ENCODE measurements at places on chromosomes 5 and 9.

GRCh38 chr5:10623305-10623910 is 59.5 kb downstream of the ANKRD33B start:
- DNase-seq: no peak

DNA sequence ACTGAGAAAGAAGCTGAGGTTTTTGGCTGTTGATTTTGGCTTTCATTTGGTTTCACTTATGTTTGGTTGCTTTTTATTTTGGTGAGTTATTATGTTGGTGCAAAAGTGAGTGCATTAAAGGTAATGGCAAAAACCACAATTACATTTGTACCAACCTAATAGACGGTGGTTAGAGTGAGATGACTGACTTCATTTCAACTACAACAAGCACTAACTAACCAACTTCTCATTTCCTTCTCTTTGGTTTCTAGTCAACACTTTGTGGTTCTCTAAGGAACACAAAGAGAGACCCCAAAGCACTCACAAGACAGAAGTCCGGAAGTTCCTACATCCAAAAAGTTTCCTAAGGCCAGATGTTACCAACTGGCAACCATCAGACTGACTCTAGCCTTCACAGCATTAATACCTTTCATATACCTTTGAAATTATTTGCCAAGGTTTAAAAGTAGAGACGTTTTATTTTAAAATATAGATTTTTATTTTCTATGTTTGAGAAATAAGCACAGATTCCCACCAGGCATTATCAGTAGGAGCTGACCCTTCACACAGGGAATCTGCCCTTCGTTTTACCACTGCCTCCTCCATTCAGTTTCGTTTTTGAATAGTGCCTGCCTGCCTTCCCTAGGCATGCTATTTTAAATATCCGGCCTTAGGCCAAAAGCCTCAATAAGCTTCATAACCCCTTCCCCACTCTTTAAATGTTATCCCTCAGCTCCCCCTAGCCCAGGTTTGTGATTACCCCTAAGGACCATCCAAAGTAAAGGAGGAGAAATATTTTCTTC is 301.1 kb upstream of the PTGER4 start:
- DNase-seq: no peak

DNA sequence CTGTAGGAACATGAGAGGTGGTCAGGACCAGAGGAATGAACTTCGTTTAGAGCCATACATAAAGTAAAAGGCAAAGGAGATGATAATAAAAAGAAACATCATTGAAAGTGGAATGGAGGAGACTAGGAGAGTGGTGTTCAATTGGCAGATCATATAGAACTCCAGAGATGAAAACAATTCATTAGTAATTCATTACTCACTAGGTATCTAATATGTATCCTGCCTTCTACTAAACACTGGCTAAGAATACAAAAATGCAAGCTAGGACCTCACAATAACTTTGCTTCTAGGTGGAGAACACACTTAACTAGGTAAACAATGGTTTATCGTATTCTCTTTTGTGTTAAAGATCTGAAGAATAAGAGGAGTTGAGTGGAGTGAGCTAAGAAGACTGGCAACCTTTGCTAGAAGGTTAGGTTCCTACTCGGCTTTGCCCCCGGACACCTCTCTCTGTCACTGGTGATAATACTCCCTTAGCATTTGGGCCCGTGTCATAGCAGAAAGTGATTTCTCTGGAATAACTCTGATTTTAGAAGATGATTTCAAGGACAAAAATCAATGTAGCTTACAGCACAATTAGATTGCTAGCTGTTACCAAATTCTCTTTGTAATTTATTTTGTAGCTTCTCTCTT is 88.6 kb upstream of the IFNE start:
- no peak for DNase-seq

GRCh38 chr5:9419794-9420193 is 126.1 kb downstream of the SEMA5A start:
- no peak for DNase-seq

DNA sequence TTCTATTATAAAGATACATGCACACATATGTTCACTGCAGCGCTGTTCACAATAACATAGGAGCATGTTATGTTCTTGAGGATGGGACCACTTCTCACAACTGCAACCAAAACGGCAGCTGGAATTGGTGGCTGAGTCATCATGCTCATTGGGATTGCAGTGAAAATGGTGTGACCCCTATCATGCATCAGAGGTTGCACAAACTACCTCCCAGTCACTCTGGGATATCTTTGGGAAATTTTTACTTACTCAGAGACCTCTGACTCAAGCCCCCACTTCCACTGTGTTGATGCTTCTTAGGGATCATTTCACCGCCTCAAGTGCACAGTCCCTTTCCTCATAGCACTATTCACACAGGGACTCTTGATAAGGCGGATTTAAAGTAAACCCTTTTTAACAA is 474.1 kb downstream of the BNC2 start:
- DNase-seq: no peak

- no peak for DNase-seq
Measured at GRCh38 chr9:130962418-130963316, 23.6 kb upstream of the FIBCD1 start.

- no peak for DNase-seq
Measured at GRCh38 chr9:126424511-126424910, 97.9 kb downstream of the MVB12B start.

DNA sequence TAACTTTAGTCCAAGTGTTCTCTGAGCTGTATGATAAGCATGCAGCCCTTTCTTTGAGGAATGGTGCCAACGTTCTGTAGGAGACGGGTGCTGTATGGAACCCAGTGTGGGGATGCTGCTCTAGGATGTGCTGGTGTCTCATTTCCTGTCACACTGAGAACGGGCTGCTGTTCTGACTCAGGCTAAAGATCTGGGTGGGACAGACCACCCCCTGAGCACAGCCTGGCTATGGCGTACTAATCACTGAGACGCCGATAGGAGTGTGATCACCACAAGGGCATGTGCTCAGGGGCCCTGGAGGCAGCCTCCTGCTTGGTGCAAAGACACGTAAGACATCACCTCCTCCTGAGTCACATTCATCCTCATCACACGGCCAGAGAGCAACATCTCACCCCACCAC is 240.4 kb downstream of the IRX2 start:
- DNase-seq: no peak

DNA sequence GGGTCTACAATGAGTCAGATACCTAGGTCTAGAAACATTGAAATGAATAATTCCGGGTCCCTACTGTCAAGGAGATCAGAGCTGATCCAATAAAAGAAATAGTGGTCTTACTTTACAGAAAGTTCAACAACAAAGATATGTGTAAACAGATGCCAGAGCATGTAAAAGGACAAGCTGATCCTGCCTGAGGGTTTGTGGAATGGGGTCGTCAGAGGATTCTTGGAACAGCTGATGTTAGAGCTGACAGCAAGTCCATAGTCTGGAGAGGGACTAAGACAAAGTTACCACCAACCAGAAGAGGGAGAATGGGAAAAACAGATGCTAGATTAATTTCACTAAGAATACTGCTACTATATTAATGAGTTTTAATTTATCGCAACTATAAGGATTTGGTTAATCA is 71.5 kb downstream of the FREM1 start:
- DNase-seq: no peak

DNA sequence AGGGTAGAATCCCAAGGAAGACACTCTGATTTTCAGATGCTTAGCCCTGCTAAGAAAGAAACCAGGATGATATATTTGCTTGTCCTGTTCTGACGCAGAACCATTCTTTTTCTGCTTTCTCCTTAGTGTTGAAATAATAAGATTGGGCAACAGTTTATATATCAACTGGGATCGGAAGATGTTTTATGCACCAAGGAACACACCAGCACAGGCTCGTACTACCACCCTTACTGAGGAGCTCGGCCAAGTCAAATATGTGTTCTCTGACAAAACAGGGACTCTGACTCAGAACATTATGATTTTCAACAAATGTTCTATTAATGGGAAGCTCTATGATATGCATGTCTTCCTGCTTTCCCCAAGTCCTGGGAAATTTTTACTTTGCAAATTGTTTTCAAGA is 19.0 kb upstream of the RUSC2 start:
- no peak for DNase-seq

DNA sequence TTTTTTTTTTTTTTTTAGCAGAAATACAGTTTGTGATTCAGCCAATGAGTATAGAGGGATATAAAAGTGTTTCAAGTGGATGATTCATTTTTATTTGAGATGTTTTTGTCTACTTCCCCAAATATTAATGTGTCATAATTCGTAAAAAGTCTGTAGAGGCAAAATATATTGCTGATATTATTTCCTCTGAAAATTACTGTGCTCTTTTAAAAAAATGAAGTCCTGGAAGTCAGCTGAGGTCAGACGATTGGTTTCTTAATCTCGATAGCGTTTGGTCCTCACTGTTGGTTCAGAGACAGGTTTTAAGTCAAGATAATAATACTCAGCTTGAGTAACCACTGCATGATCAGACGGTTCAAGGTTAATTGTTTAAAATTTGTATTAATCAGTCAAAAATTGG is 19.5 kb downstream of the IL9 start:
- no peak for DNase-seq

- DNase-seq: no peak
Measured at GRCh38 chr9:121286688-121286972, 18.7 kb downstream of the GSN start.

DNA sequence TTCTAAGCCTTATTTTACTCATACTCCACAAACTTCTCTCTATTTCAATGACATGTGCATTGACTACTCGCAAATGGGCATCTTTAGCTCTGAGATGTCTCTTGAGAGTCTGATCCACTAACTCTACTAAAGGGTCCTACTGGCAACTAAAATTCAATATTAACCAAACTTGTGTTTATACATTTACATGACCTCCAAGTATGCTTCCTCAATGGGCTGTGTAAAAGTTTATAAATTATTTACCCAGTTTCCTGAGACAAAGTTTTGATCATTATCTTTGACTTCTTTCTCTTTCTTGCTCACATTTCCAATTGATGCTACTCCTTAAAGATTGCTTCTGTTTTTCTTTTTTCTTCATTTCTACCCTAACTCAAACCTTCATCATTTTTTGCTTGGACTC is 510.1 kb upstream of the DAB2 start:
- no peak for DNase-seq

- DNase-seq: no peak
Measured at GRCh38 chr9:134880484-134881312, at the start of gene FCN2. Gene FCN2 (plus strand): TSS chr9:134880810. CDS start chr9:134880822, 12 bp downstream.

GRCh38 chr5:97425511-97425910 is 242.5 kb upstream of the RIOK2 start:
- DNase-seq: no peak

- DNase-seq: no peak
Measured at GRCh38 chr5:169433221-169433651, 132.3 kb upstream of the SLIT3 start.

DNA sequence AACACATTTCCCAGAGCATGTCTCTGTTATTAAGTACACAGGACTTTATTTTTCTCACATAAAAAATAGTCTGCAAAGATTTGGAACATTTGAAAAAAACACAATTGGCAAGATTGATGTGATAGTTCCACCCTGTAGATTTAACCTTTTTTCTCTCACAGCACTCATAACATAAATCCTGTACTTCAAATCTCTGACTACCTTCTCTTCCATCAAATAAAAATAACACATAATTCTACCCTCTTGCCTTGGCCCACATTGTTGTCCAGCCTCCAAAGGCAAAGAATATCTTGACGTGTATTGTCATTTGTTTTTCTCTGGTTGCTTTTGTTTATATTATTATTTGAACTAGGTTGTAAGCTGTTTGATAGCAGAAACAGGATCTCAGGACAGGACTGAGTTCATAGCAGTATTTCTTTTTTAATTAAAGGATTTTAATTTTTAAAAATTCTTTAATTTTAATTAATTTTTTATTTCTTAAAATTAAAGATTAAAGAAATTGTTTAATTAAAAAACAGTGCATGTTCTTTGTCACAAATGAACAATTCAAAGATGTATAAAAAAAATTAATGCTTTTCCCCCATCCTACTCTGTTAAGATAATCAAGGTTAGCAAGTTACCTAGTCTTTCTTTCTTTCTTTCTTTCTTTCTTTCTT is 69.1 kb upstream of the PCSK1 start:
- no peak for DNase-seq

DNA sequence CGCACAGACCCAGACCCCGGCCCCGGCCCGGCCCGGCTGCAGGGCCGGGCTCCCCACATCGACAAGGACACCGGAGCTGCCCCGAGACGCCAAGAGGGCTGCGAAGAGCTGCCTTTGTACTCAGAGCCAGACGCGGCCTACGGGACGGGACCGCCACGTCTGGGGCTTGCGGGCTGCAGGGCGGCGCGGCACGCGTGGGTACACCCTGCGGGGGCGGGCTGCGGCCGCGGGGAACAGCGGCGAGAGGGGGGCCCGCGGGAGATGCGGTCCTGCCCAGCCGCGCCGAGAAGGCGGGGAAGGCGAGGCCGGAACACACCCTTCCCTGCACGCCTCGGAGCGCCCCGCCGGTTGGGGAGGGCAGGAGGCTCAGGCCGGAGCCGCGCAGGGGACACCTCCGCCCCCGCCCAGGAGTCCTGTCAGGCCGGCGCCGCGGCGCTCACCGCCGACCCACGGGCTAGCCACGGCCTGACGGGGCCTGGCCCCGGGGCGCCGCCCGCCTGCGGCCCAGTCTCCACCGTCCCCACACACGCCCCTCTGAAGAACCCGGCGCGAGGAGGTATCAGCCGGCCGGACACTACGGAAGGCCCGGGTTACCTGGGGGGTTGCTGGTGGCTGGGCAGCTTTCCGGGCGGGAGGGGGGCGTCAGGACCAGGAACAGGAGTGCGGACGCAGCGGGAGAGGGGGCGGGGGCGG is 478 bp downstream of the RAB14 start:
- DNase-seq: peak; percentile 27

DNA sequence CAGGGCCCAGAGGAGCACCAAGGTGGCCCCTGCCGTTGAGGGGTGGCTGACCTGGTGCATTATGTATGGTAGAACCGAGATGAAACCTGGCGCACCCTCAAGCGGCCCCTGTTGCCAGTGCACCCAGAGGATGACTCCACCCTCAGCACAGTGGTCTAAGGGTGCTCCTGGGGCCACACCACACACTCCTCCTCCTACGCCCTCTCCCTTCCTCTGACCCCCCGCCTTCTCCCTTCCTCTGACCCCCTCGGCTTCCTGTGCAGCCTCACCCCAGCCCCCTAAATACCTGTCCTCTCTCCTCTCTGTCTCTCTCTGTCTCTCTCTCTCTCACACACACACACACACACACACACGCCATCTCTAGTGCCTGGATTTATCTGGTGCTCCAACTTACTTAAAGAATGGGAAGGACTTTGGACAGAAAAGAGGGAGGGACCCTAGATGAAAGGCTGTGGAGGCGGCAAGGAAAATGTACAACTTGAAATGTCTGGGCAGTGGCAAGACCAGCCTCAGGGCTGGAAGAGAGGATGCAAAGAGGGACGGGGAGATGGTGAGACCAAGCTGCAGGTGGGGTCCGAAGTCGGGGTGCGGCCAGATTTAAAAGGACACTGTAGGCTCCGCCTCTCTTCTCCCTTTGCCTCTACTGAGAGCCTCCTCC is 18.2 kb upstream of the SLC30A5 start:
- DNase-seq: no peak

GRCh38 chr5:61167382-61167781 is 5.1 kb upstream of the SMIM15 start:
- no peak for DNase-seq

- no peak for DNase-seq
Measured at GRCh38 chr5:76521240-76521758, 101.9 kb downstream of the F2RL2 start.
